NCI-H187 (cell line): ENCODE measurements at places on chromosomes 5 and 9.

DNA sequence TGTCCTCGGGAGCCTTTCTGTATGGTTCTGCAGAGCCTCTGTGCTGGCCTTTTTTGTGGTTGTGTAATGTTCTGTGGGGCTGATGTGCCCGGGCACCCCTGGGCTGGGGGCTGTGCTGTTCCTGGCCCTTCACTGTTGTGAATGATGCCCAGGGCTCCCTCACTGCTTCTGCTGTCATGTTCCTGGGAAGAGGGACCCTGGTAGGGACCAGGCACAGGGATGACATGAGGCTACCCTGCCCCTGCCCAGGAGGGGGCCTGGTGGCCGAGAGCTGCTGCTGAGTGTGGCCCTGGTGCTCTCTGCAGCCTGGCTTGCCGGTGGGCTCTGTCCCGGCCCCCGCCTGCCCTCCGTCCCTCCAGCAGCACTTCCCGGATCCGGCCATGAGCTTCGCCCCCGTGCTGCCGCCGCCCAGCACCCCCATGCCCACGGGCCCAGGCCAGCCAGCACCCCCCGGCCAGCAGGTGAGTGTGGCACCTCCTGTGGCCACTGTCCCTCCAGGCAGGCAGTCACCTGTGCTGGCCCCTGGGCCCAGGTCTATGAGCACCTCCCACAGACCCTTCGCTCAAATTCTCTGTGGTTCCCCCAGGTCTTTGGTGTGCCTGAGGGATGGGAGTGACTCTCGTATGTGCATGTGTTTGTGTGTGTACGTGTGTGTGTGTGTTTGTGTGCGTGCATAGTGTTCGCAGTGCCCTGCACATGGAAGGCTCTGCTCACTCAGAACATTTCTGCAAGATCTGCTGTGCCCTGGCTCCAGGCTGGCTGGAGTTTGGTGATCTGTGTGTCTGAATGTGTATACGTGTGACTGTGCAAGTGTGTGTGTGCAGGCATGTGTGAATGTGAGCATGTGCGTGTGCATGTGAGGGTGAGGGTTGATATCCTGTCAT is 72.3 kb downstream of the WNK2 start:
- DNase-seq, result no peak

GRCh38 chr5:14416621-14417275 is 164.8 kb upstream of the OTULINL start:
- no peak for DNase-seq

DNA sequence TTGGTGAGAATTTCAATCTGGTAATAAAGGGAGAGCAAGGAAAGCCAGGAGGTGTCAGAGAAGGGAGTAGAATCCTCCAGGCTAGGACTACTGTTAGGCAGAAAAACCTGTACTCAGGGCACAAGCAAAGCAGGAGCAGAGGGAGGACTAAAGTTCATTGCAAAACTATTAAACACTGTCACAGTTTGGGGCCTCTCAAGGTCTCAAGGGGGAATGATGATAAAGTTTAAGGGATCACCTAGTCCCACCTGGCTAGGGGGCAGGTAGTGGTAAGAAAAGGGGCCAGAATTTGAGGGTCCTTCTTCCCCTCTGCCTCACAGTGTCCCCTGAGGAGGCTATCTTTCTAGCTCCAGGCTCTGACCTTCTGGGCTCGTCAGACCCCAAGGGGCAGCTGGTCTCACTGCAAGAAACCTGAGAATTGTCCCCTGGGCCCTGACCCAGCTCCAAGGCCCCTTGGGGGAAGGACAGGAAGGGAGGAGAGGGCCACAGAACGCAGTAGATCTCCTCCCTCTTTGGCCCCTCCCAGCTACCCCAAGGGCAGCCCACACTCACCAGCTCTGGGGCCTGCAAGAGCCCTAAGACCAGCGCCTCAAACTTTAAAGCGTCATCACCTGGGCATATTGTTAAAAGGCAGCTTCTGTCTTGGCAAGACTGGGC is 974 bp downstream of the CCDC69 start:
- no peak for DNase-seq

DNA sequence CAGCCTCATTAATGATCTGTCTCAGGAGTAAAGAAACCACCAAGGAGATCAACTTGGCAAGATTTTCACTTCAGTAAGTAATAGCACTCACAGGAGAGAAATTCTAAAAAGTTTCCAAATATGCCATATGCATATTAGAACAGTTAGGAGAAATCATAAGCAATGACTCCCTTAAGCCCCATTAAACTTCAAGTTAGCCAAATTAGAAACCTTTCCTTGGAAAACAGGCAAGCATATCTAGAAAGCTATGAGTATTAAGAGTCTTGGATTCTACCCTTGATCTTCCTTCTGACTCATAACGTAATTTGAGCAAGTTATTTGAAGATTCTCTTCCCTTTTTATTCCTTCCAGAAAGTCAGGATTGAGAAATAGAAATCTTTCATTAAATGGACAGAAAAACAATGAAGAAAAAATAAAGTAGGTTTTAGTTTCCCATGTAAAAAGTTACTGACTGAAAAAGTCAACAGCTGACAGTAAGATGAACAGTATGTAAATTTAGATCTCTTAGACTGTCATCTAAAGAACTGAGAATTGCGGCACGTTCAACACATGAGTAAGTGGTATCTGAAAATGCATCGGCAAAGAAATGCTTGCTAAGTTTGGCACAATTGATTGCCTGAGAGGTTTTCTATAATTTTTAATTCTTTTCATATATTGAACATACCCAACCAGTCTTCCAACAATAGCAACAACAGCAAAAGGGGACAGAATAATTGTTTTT is 565.7 kb upstream of the FTMT start:
- DNase-seq, result no peak

DNA sequence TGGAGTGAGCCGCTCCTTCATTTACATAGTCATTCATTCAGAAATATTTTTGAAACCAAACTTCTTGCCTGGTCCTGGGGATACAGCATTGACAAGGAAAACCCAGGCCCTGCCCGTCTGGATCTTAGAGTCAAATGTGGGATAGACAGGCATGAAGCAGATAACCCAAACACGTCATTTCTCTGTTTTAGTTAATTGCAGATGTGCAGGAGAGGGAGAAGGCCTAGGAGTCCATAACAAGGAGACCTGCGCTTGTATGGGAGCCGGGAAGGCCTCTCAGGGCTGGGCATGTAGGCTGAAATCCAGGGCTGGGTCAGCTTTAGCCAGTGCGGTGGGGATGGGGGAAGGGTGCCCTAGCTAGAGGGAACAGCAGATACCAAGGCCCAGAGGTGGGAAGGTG is 43.3 kb downstream of the PRRX2 start:
- no peak for DNase-seq

- no peak for DNase-seq
These were observed 31.8 kb upstream of the CKS2 start for GRCh38 chr9:89278997-89279739.

DNA sequence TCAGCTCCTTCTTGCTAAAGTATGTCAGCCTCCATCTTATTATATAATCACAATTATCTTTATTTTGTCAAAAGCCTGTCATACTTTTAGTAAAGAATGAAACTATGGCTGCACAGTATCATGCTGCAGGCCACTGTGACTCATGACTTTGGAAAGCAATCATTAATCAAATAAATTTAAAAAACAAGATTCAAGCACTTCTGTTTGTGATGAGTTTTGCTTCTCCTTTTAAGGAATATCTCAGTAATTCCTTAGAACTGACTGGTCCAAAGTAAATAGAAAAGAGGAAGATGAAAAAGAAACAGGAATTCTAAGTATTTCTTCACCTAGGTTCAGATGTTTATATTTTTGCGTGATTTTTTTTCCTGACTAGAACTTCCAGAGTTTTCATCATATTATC is 83.1 kb downstream of the EDIL3 start:
- DNase-seq, result no peak

DNA sequence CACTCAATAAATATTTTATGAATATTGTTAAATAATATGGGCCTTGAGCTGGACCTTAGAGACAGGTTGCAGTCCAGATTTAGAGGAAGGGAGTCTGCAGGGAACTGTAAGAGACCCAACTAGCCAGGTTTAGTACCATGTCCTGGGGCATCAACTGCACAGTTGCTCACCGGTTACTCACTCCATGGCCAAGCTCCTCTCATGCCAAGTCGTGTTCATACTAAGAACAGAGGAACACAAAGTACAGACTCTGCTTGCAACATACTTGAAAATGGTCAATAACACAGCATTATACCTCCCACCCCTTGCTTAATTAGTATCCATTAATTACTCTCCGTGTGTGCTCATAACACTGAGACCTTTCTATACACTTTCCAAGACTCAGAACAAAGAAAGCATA is 317.6 kb upstream of the PIK3R1 start:
- DNase-seq, result no peak

GRCh38 chr5:141524604-141525597 is 36.0 kb downstream of the PCDHGC5 start:
- DNase-seq, result peak; percentile 41

- no peak for DNase-seq
These were observed 142.7 kb upstream of the ADAMTSL1 start for GRCh38 chr9:18331310-18331684.

DNA sequence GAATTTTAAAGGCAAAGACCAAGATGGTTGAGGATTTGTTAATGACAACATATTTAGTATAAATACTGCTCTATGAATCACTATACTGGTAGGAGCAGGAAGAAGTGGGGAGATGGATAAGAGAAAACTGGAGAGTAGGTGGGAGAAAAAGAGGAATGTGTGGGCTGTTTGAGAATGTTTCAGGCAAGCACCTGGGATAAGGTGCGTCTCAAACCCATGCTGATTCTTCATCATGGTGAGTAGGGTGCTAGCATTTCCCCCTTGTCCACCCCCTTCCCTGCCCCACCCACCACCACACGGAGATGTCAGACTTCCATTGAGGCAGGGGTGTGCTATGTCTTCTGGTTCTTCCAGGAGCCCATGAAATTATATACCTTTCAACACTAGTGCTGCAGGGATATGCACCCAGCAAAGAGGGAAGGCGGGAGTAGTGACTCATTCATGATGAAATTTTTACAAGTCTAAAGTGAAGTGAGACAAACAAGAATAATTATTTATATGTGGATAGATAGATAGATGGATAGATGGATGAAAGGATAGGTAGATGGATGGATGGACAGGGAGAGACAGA is 54.3 kb downstream of the MTX3 start:
- DNase-seq, result no peak

GRCh38 chr9:90789862-90790261 is 11.8 kb upstream of the SYK start:
- DNase-seq, result no peak

GRCh38 chr5:26802944-26803343 is 235.4 kb downstream of the CDH9 start:
- DNase-seq, result no peak

DNA sequence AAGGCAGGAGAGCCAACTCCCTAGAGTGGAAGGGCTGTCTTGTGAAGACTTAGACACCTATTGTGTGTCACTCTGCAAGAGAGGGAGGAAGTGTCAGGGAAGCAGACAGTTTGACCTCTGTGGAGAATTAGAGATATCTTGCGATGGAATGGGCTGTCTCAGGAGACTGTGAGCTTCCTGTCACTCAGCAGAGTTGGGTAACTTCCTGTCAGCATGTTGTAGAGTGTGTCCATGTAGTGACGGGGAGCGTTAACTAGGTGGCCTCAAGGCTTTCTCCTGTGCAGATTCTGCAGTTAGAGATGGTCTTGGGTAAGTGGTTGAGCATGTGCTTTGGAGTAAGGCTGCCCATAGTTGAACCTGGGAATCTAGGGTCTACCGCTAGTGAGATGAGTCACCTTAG is 136.5 kb downstream of the KIF4B start:
- DNase-seq, result no peak

- no peak for DNase-seq
These were observed 394.8 kb downstream of the NR2F1-AS1 start for GRCh38 chr5:93186076-93186682.

- DNase-seq, result no peak
These were observed 45.2 kb downstream of the SEMA5A start for GRCh38 chr5:9500625-9501024.
